ENCODE measurements at places on chromosomes 6 and 20. TPM values are rescaled to one million over a fixed set of nuclear protein-coding genes. Genes with fewer than 3 reads are reported as not detected.

The ISM1 gene
- 0.15 TPM for polyA plus RNA-seq

The ULBP3 gene
- polyA plus RNA-seq, result 1.3 TPM

The TINAG gene
- not detected for polyA plus RNA-seq

The CLPSL2 gene
- not detected for polyA plus RNA-seq

The TPX2 gene
- 0.30 TPM for polyA plus RNA-seq

The HLA-DOA gene
- 26.4 TPM for polyA plus RNA-seq

All from naive thymus-derived CD8-positive, alpha-beta T cell (primary cell).